ENCODE measurements at places on chromosomes 1 and 21.

DNA sequence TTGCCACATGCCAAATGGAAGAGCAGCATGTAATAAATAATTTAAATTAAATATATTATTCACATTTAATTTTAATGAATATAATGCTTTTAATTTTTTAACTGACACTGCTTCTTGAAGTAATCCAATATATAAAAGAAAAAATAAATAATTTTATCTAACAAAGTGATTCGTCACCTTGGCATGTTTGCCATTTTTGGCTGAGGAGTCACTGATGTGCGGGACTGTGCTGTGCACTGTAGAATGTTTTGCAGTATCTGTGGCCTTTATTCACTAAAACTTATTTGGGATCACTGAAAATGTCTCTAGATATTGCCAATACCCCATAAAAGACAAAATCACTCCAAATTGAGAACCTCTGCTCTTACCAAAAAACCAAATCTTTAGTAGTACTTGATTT, 807.8 kb downstream of the BRINP3 start:
- no peak for DNase-seq

DNA sequence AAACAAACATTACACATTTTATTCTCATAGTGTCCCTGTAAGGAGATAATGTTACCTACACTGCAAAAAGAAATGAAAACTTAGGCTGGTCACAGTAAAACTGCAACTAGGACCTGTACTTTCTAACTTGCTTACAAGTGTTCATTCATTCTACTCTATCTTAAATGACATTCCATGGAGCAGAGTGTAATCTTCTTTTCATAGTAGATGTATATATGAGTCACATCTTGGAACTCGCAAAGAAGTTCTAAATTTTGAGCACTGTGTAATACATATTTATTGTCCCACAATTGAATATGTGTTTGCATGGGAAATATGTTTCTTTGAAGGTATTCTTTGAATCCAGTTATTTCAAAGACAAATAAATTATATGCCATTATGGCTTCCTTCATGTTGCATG, 1258.5 kb upstream of the ADGRL2 start:
- no peak for DNase-seq

DNA sequence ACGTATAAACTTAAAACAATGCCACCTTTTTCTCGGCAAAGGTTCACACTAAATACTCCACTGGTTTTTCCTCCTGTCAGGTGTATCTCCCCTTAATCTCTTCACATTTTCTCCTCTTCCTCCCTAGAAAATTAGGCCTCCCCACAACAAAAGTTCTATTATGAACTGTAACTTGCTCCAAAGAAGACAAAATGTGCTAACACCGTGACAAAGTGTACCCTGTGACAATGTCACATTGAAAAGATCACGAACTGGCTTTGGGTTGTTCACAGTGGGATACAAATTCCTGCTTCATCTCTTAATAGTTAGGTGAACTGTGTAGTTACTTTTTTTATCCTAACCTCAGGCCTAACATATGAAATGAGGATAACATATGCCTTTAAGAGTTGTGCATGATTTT, 6.0 kb downstream of the NUCKS1 start:
- DNase-seq: no peak

- no peak for DNase-seq
Observed at GRCh38 chr1:178491721-178492120, 5.0 kb downstream of the CLEC20A start.

- DNase-seq: no peak
Observed at GRCh38 chr21:44900559-44901251, 20.0 kb downstream of the ITGB2 start.

- no peak for DNase-seq
Observed at GRCh38 chr1:187491082-187491720, 662.5 kb downstream of the PLA2G4A start.

GRCh38 chr1:10065344-10065685, 32.6 kb downstream of the UBE4B start:
- DNase-seq: no peak

DNA sequence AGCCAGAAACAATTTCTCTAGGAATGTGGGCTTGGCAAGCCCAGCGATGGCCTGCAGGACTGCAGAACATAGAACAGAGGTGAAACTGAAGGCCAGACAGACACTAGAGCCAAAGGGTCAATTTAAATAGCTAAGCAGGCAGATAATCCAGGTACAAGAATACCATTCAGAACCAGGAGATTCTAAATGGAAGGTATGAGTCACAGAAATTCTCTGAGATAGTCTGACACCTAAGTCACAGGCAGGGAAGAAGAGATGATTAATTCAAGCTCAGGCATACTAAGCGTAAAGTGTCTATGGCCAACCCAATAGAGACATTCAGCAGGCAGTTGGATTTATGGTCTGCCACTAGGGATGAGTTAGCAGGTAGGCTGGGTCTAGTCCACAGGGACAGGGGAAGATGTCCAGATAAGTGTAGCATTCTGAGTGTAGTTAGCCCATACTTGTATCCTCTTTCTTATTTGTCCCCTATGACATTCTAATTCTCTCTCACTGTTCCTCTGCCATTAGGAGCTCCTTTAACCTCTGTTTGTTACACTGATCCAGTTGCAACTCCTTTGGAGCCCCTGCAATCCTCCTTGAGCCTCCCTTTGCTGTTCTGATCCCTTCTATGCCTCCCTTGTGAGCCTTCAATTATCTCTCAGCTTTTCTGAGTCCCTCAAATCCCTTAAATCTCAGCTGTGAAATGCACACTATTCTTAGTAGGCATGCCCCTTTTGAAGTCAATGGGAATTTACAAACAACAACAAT, 383.8 kb downstream of the LMO4 start:
- DNase-seq: no peak

GRCh38 chr1:97904534-97904933, 16.3 kb downstream of the DPYD start:
- DNase-seq: no peak

GRCh38 chr1:214712737-214713136, 109.7 kb downstream of the CENPF start:
- DNase-seq: no peak

DNA sequence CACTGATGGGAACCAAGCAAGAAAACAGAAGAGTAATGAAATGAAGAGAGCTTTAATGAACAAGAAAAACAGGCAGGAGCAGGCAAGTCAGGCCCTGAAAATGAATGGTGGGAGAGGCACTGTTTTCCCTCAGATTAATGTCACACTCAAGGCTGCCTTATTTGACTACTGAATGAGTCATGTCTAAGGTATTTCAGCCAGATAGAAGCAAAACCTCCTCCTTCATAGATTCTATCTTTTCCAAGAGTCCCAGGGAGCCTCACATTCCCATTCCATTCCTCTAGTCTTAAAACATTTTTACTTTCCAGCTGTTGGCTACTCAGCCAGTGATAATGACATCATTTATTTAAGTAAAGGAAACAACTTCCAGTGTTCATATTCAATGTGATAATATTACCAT, 228.4 kb upstream of the NRIP1 start:
- DNase-seq: no peak

GRCh38 chr1:160078512-160079195, 2.7 kb upstream of the KCNJ9 start:
- peak; percentile 17 for DNase-seq

- no peak for DNase-seq
Observed at GRCh38 chr21:43187715-43188114, 18.9 kb downstream of the CRYAA start.

Measured in NCI-H187 treated with DMSO at 0.1 percent for 48 hours (cell line).